ENCODE measurements at places on chromosomes 4 and X.
A peak's percentile ranks its signal among the peaks of the same experiment; 100 is the strongest.

DNA sequence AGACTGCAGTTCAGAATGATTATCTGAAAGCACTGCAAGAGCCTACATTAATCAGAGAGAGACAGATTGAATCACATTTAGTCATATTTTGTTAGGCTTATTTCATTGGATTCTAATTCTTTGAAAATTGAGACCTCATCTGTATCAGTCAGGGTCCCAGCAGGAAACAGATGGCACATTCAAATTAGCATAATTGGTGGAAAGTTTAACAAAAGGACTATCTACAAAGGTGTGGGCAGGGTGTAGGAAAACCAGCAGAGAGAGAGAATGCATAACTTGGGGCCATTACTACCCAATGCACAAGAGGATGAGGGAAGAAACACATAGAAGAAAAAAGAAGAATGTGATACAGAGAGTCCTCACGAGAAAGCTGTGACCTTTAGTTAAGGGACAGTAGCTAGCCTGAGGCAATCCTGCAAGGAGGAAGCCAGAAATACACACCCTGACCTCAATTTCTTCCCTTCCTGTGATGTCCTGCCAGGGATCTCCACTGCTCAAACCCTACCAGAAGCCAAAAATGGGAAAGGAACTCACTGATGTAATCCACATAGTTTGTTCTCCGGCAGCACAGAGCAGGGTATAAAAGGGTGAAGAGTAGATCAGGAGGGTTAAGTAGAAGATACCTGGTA lies 17.7 kb upstream of the XKRX start:
- H3K4me1 ChIP-seq: no peaks in the 10 kb centered on the region
- no peak overlapping the region for H3K27ac ChIP-seq
- no peaks in the 10 kb centered on the region for H3K36me3 ChIP-seq
- no peak for DNase-seq
- H3K4me3 ChIP-seq: no peak overlapping the region

DNA sequence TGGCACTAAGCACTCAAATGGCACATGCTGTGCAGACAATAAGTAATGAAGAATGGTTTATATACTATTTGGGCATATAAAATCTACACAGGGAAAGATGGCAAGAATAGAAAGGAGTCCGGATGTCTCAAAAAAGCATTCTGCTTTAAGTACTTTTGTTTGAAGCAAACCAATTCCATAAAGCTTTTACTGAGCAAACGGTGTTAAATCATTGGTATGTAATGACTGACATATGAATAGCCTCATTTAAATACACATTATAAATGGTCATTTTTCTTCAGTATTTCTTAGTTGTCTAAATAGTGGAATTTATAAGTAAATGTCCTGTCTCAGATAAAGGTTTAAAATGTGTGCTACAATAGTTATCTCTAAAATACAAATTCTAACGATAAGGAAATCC lies 6.0 kb downstream of the FBXO8 start:
- peaks cover 20% of the 10 kb centered on the region for H3K36me3 ChIP-seq
- peaks cover 13% of the 10 kb centered on the region for H3K4me1 ChIP-seq
- H3K27ac ChIP-seq: no peak overlapping the region
- H3K4me3 ChIP-seq: no peak overlapping the region
- DNase-seq: no peak
- H3K27me3 ChIP-seq: no peaks in the 10 kb centered on the region

DNA sequence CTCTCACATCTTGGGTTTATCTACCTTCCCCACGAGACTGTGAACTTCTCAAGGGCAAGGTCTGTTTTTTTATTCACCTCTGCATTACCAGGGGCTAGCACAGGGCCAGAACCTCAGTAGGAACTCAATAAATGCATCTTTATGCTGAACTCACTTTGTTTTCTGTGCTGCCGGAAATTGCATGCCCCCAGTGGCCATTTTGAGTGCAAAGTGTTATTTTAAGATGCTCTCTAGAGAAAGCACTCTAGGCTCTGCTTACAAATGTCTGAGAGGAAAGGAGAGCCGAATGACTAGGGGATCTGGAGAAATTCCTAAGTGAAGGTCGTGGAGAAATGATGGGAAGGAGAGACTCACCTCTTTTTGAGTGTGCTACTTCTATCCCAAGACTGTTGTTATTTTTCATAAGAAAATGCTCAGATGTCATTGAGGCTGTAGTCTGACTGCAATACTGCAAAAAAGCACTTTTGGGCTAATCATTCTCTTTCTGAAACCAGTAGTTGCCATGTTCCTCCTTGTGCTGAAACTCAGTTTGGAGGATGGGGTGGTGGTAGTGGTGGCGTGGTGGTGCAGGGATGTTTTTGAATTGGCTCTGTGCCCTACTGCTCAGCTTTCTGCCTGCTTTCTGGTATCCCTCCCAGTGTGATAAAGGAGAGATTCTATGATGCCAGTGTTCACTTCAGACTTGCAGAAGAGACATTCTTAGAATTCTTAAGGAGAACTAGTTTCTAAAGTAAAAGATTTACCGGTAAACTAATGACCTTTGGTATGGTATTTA lies 41.3 kb downstream of the DOCK11 start:
- H3K27me3 ChIP-seq: no peaks in the 10 kb centered on the region
- peaks cover 49% of the 10 kb centered on the region for H3K4me1 ChIP-seq
- DNase-seq: peak; percentile 10
- peak overlapping the region; percentile 24 for H3K4me3 ChIP-seq
- H3K27ac ChIP-seq: peak overlapping the region; percentile 76

DNA sequence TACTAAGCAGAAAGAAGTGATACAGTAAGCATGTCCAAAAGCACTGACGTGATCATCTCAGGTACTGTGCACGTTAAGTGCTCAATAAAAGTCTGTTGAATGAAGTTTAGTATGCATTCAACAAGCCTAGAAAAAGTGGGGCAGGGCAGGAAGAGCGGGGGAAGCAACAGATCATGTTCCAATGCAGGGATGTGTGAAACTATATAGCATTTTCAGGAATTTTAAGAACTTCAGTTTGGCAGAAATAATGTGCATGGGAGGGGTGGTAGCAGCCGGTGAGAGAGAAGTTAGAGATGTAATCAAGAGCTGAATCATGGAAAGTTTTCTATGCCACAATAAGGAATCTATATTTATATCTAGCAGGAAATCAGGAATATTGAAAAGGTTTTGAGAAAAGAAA lies 19.2 kb upstream of the CCNA2 start:
- no peak overlapping the region for H3K4me3 ChIP-seq
- H3K4me1 ChIP-seq: peaks cover 4% of the 10 kb centered on the region
- DNase-seq: no peak
- H3K27ac ChIP-seq: no peak overlapping the region

GRCh38 chrX:109940411-109940810 lies 62.5 kb upstream of the TMEM164 start:
- H3K27ac ChIP-seq: no peak overlapping the region
- DNase-seq: no peak
- H3K36me3 ChIP-seq: no peaks in the 10 kb centered on the region
- peaks cover under 1% of the 10 kb centered on the region for H3K27me3 ChIP-seq
- no peaks in the 10 kb centered on the region for H3K4me1 ChIP-seq

GRCh38 chr4:169506903-169507302 lies 105.5 kb downstream of the NEK1 start:
- DNase-seq: no peak
- H3K36me3 ChIP-seq: peaks cover 48% of the 10 kb centered on the region
- H3K27me3 ChIP-seq: no peaks in the 10 kb centered on the region
- no peaks in the 10 kb centered on the region for H3K4me1 ChIP-seq

GRCh38 chr4:10164877-10165283 lies 48.3 kb upstream of the WDR1 start:
- H3K36me3 ChIP-seq: no peaks in the 10 kb centered on the region
- no peak overlapping the region for H3K27ac ChIP-seq
- peak; percentile 60 for DNase-seq
- no peak overlapping the region for H3K4me3 ChIP-seq
- no peaks in the 10 kb centered on the region for H3K4me1 ChIP-seq
- H3K27me3 ChIP-seq: peaks cover 8% of the 10 kb centered on the region

DNA sequence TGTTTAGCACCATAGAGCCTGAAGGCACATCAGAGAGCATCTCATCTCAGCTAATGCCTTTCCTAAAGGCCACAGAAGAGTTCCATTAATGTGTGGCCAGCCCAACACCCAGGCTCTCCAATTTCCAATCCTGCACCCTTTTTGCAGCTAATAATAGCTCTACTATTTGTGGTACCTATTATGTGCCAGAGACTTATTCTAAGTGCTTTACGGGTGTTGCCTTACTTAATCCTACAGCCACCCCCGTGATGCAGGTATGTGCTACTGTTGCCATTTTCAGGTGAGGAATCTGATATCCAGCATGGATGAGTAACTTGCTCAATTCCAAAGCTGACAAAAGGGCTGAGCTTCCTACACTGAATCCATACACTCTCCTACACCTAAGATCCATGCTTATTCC lies 217.6 kb upstream of the GALNT7 start:
- no peak overlapping the region for H3K27ac ChIP-seq
- H3K36me3 ChIP-seq: no peaks in the 10 kb centered on the region
- H3K27me3 ChIP-seq: peaks cover 2% of the 10 kb centered on the region
- no peaks in the 10 kb centered on the region for H3K4me1 ChIP-seq

DNA sequence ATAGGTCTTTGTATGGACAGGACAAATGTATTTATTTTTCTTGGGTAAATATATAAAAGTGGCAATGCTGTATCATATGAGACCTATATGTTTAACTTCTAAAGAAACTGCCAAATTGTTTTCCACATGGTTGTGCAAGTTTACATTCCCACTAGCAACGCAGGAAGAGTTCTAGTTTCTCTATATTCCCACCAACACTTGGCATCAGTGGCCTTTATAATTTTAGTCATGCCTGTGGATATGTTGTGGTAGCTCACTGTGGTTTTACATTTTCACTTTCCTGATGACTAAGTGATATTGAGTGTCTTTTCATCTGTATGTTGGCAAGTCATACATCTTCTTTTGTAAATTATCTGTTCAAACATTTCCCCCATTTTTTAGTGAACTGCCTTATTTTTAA lies 126.0 kb downstream of the EMCN start:
- no peaks in the 10 kb centered on the region for H3K4me1 ChIP-seq
- no peak overlapping the region for H3K27ac ChIP-seq
- H3K27me3 ChIP-seq: no peaks in the 10 kb centered on the region
- H3K4me3 ChIP-seq: no peak overlapping the region

GRCh38 chr4:117596917-117597480 lies 437.3 kb upstream of the NDST3 start:
- no peak overlapping the region for H3K27ac ChIP-seq
- H3K27me3 ChIP-seq: no peaks in the 10 kb centered on the region
- H3K4me1 ChIP-seq: no peaks in the 10 kb centered on the region
- no peak for DNase-seq
- no peak overlapping the region for H3K4me3 ChIP-seq
- H3K36me3 ChIP-seq: no peaks in the 10 kb centered on the region

DNA sequence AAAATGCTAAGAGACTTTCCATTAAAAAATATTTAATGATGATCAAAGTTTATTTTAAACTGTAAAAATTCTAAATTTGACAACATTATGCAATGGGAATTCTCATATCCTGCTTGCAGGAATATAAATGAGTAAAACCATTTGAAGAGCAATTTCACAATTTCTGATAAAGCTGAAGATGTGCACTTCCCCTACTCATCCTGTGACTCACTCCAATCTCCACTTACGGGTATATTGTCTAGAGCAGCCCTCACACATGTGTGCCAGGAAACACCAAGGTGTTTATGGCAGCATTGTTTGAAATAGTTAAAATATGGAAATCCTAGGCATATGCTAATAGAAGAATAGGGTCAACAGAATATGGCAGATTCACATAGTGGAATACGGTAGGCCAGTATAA lies 158.4 kb downstream of the PDHA2 start:
- H3K27ac ChIP-seq: no peak overlapping the region
- no peaks in the 10 kb centered on the region for H3K4me1 ChIP-seq

- H3K4me3 ChIP-seq: no peak overlapping the region
- H3K36me3 ChIP-seq: no peaks in the 10 kb centered on the region
- no peak for DNase-seq
- H3K27ac ChIP-seq: no peak overlapping the region
- peaks cover 6% of the 10 kb centered on the region for H3K27me3 ChIP-seq
Measured at GRCh38 chr4:171880136-171880535, 66.9 kb downstream of the GALNTL6 start.

- DNase-seq: no peak
- no peaks in the 10 kb centered on the region for H3K4me1 ChIP-seq
- no peak overlapping the region for H3K27ac ChIP-seq
- no peak overlapping the region for H3K4me3 ChIP-seq
Measured at GRCh38 chr4:118224243-118224829, 128.5 kb downstream of the PRSS12 start.

DNA sequence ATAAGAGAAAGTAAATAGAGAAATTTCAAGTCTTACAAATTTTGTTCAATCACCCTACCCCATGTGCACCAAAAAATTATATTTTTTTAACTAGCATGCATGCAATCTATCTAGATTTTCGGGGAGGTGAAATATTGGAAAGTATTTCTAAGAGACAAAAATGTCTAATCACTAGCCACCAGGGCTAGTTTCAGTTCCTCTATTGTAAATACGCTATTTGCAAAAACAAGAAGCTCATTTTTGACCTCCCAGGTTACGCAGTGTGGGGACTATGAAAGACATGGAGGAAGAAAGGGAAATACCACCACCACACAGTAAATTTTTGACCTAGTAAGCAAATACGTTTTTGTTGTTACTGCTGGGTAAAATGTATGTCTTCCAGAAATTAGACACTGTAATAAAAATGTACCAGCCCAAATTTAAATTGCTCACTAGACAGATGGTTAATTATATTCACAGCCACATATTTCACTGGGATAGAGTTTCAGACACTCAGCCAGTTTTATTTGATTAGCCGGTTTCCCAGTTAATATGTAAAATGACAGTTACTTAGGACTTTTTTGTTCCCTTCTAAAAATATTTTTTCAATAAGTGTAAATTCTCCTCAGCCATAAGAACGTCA lies 2.2 kb downstream of the NEXMIF start:
- H3K27me3 ChIP-seq: peaks cover 61% of the 10 kb centered on the region
- H3K4me3 ChIP-seq: peak overlapping the region; percentile 65
- H3K4me1 ChIP-seq: no peaks in the 10 kb centered on the region
- no peak for DNase-seq

DNA sequence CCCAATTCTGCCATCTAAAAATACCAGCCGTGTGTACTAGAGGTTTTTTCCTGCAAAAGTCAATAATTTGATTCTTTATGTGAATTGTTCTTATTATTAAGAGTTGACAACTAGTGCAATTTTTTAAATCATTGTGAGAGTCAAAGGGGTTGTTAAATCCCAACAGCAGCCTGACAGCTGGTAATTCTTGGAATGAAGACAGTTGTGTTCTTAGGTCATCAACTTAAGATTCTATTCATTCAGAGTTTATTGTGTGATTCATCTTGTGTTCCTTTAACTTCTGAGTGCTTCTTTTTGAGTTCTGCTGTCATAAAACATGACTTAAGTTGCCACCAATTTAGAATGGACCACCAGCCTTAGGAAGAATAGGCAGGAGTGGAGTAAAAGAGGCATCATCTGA lies 329.0 kb downstream of the NAF1 start:
- DNase-seq: no peak
- H3K4me3 ChIP-seq: no peak overlapping the region
- no peaks in the 10 kb centered on the region for H3K4me1 ChIP-seq
- H3K36me3 ChIP-seq: no peaks in the 10 kb centered on the region
- H3K27me3 ChIP-seq: no peaks in the 10 kb centered on the region

DNA sequence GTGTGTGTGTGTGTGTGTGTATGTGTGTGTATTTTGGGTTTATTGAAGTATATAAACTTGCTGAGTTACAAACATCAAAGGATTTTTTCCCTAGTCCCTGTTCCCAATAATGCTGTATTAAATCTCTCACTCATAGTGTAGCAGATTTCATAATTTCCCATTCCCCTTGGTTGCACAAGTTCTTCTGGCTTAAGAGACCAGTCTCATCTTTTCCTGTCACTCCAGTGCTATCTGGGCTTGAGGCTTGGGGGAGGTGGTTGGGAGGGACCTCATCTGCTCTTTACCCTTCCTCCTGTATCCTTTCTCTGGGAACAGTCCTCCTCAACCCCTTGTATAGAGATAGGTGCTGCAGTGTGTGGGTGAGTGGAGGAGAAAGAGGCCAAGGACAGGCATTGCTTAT lies 285.4 kb upstream of the BOD1L1 start:
- no peak for DNase-seq
- no peaks in the 10 kb centered on the region for H3K27me3 ChIP-seq
- H3K36me3 ChIP-seq: no peaks in the 10 kb centered on the region
- no peak overlapping the region for H3K4me3 ChIP-seq
- H3K4me1 ChIP-seq: peaks cover 7% of the 10 kb centered on the region

Measured in nephron progenitor cell (in vitro differentiated cells).